ENCODE measurements at places on chromosomes 11 and 22. TPM values are rescaled to one million over a fixed set of nuclear protein-coding genes. Genes with fewer than 3 reads are reported as not detected.

- no peak overlapping the region for H3K4me3 ChIP-seq
- peaks cover 6% of the 10 kb centered on the region for H3K27me3 ChIP-seq
- H3K27ac ChIP-seq = no peak overlapping the region
These were observed 18.8 kb downstream of the IL17REL start for GRCh38 chr22:49993649-49994360.

- no peaks in the 10 kb centered on the region for H3K36me3 ChIP-seq
- H3K4me1 ChIP-seq = no peaks in the 10 kb centered on the region
- no peak overlapping the region for H3K27ac ChIP-seq
- no peak for DNase-seq
- H3K27me3 ChIP-seq = peaks cover 3% of the 10 kb centered on the region
These were observed 214.7 kb downstream of the TENM4 start for GRCh38 chr11:79226126-79226525.

- no peak for DNase-seq
- H3K36me3 ChIP-seq = no peaks in the 10 kb centered on the region
- peaks cover 3% of the 10 kb centered on the region for H3K27me3 ChIP-seq
- H3K4me1 ChIP-seq = no peaks in the 10 kb centered on the region
- H3K4me3 ChIP-seq = no peak overlapping the region
These were observed 7.2 kb downstream of the FAM83F start for GRCh38 chr22:40001800-40002577.

- DNase-seq = no peak
- H3K27me3 ChIP-seq = no peaks in the 10 kb centered on the region
- H3K4me3 ChIP-seq = no peak overlapping the region
- H3K36me3 ChIP-seq = no peaks in the 10 kb centered on the region
- H3K4me1 ChIP-seq = no peaks in the 10 kb centered on the region
These were observed 13.9 kb downstream of the CCDC157 start for GRCh38 chr22:30370641-30371230.

DNA sequence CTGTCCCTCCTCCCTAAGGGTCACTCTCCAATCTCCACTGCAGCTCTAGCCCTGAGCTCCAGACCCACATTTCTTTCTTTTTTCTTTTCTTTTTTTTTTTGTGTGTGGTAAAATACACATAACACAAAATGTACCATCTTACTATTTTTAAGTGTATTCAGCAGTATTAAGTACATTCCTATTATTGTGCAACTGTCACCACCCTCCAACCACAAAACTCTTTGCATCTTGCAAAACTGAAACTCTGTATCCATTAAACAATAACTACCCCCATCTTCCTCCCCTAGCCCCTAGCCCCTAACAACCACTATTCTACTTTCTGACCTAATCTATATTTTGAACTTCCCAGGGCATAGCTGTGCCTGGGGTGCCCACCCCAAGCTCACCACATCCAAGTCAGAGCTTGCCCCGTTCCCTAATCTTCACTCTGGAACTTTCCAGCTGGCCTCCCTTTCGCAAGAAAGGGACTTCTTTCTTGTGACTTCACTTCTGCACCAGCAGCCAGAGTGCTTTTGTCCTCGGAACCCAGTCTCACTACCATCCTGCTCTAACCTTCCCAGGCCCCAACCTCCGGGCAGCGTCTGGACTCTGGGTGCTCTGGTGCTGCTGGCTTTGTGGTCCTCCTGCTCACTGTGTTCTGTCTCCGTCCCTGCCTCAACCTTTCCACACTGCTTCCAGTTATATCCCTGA, 30.7 kb downstream of the PARVG start:
- H3K4me3 ChIP-seq = no peak overlapping the region
- H3K36me3 ChIP-seq = peaks cover 8% of the 10 kb centered on the region
- no peaks in the 10 kb centered on the region for H3K27me3 ChIP-seq
- H3K27ac ChIP-seq = no peak overlapping the region
- peaks cover 2% of the 10 kb centered on the region for H3K4me1 ChIP-seq

GRCh38 chr11:130178441-130179339, 19.1 kb downstream of the ST14 start:
- no peaks in the 10 kb centered on the region for H3K4me1 ChIP-seq
- DNase-seq = no peak
- H3K36me3 ChIP-seq = no peaks in the 10 kb centered on the region
- H3K27me3 ChIP-seq = peaks cover 5% of the 10 kb centered on the region
- no peak overlapping the region for H3K27ac ChIP-seq

The TTC12 gene
- 5.7 TPM for total RNA-seq

Data from activated CD8-positive, alpha-beta T cell treated with anti-CD3 and anti-CD28 coated beads for 36 hours (primary cell).